ENCODE measurements at places on chromosomes 1 and 21.

GRCh38 chr1:241424480-241424971 lies 67.5 kb upstream of the RGS7 start:
- DNase-seq, result no peak

DNA sequence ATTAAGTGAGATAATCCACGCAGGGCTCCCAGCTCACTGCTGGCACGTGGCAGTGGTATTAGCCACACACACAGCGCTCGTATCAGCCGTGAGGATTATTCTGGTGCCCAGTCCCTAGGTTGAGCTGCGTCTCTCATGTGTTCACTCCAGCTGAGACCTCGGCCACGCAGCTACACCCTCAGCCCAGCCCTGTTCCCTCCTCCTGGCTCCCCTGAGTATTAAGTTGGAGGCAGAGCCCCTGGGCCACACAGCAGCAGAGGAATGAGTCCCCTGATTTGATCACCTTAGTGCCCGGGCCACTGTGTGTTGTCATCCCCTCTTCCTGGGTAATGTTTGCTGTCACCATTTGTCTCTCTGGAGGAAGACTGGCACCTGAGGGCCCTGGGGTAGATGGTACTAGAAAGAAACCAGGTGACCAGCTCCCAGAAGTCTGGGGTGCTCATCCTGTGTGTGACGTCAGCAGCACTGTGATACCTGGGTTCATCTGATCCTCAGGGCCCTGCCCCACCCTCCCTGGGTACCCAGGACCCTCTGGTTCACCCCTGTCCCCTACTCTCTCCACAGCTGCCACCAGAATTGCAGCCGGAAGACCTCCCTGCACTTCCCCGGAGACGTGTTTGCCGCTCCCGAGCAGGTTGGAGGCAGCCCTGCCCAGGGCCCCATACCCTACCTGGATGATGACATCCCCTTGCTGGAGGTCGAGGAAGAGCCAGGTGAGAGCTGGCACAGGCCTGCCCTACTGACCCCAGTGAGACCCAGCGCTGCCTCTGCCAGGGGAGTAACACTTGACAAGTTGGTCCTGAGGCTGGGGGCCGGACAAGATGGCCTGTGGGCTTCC lies 40.1 kb downstream of the DISP3 start:
- DNase-seq, result no peak

DNA sequence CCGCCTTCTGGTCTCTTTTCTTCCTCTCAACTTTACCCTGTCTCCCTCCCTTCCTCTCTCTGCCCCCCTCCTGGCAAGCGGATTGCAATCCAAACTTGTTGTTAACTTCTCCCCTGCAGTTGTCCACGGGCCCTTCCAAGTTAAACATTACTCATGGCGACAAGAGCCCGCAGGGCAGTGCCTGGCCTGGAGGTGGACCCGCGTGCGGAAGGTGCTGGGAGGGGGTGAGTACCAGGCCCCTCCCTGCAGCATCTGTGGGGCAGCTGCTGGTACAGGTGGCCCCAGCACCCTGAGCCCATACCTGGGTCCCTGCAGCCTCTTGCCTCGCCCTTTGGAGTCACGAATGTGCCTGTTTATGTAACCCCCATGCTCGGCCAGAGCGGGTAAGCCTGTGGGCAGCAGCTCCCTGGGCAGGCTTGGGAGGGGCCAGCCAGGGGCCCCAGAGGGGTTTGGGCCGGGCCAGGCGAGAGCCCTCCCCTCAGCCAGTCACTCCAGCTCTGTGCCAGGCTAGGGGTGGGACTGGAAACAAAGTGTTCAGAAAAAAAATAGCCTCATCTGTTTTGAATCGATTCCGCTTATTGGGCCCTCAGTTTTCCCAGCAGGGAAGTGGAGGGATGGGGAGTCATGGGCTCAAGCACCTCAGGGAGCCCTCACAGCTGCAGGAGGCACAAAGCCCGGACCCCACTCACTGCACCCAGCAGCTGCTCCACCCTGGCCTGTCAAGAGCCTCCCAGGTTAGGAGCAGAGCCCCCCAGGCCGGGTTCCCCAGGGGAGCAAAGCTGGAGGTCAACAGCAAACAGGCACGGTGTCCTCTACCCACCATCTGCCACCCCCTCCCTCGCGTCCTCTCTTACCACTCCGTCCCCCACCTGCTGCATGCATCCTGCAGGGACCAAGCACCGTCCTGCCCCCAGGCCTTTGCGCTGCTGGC lies 14.0 kb upstream of the FAAP20 start:
- no peak for DNase-seq

DNA sequence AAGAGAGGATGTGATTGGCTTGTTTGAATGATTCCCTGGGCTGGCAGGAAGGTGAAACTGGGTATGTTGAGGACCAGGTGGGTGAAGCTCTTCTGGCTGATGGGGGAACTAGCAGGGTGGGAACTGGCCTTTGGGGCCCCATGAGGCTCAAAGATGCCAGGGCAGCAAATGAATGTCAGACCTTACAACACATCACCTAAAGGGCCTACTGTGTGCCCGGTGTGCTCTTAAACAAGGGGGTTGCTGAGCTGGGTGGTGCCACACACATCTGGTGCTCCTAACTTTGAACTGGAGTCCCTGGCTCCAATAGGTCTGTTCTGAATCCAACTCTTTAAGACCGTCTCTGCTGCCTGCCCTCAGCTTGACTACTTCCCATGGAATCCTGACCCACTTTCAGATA lies 21.3 kb upstream of the HTR1D start:
- DNase-seq, result no peak

- no peak for DNase-seq
These were observed 347.2 kb downstream of the MATN1 start for GRCh38 chr1:30376054-30376697.

GRCh38 chr1:178048883-178049282 lies 45.0 kb upstream of the RASAL2 start:
- DNase-seq, result no peak

GRCh38 chr1:31704271-31705079 lies 658 bp upstream of the COL16A1 start:
- no peak for DNase-seq

DNA sequence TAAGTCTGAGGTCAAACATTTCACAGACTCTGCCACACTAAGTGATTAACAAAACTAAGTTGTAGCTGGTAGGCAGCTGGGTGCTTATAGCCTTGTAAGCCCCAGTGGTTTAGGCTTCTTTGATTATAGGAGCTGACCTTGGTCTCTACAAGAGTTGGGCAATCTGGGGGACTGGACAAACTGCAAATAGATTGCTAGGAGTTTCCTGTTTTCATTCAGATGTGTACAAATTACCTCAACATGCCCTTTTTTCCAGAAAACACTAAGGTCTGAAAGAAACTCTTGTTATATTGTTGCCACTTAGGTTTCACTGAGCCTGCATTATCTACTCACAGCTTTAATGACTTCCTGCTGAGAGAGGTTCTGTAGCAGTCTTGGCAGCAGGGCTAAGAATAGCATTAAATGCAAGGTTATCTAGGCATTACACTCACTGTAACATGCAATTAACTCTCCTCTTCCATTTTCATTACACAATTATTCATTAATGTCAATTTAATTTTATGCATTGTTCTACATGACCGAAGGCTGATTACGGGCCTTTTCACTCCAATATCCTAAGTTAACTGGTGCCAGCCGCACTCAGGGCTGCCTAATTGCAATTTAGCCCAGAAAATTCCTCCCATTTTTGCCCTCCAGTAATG lies 314.0 kb downstream of the LMO4 start:
- DNase-seq, result no peak

- DNase-seq, result no peak
These were observed 4.7 kb downstream of the CCDC190 start for GRCh38 chr1:162856260-162856659.

- no peak for DNase-seq
These were observed 79.5 kb downstream of the NUF2 start for GRCh38 chr1:163401211-163401610.

DNA sequence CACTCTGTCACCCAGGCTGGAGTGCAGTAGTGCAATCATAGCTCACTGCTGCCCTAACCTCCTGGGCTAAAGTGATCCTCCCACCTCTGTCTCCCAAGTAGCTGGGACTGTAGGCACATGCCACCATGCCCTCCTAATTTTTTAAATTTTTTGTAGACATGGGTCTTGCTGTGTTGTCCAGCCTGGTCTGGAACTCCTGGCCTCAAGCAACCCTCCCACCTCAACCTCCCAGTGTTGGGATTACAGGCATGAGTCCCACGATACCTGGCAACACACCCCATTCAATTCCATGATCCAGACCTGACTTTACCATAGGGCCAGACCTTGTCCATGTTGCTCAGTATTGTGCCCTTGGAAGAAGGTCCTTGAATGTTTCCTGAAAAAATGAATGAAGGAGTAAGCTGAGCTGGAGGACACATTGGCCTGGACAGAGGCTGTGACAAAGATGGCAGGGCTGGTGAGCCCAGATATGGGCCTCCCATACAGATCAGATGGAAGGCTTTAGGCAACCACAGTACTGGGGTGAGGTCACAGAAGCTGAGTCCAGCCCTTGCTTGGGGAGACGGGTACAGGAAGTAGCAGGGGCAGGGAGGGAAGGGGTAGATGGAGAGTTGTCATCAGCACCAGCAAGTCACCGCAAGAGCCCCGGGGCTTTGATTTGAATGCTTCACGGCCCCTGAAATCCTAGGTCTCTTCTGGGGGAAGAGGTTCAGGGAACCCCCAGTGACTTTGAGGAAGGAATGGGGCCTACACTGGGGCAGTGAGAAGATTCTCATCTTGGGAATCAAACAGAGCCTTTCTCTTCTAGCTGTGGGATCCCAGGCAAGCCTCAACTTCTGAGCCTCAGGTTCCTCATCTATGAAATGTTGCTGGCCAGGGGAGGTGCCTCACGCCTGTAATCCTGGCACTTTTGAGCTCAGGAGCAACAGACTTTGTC lies 40.1 kb upstream of the DMBX1 start:
- DNase-seq, result no peak

DNA sequence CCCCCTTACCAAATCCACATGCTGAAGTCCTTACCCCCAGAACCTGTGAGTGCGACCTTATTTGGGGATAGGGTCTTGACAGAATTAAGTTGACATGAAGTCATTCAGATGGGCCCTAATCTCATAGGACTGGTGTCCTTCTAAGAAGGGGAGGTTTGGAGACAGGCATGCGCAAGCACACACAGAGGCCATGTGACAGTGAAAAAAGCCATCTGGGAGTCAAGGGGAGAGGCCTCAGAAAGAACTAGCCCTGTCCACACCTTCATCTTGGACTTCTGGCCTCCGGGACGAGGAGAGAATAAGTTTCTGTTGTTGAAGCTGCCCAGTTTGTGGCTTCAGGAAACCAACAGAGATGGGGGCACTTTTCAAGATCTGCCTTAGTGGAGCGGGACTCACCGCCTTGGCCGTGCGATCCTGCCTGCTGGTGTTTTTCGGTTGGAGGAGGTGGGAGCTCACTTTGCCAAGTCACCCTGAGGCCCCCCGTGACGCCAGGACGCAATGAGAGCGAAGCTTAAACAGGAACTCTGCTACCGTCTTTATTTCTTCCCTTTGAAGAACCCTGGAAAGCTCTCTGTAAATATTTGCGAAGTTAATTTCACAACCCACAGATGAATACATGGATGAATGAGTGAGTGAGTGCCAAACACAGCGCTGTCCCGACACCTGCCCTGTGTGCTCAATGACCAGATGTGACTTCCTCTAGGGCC lies 42.5 kb upstream of the C1orf174 start:
- DNase-seq, result no peak

DNA sequence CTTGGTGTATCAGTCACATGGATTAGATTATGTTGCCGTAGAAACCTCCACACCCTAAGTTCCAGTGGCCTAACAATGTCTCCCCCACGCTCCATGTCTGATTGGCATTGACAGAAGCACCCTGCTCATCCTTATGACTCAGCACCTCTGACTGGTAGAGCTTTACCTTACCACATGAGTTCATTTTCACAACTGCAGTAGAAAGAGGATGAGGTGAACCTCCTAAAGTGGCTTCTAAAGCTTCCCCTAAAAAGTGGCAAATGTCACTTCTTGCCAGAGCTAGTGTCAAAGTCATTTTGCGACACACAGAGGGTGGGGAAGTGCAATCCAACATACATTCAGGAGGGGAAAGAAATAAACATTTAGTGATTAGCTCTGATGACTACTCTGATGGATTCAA lies 30.6 kb upstream of the LYPD8 start:
- no peak for DNase-seq

GRCh38 chr21:45385549-45386050 lies 19.4 kb upstream of the COL18A1 start:
- no peak for DNase-seq

GRCh38 chr1:28646040-28646439 lies 2.4 kb upstream of the RNU11 start:
- no peak for DNase-seq

DNA sequence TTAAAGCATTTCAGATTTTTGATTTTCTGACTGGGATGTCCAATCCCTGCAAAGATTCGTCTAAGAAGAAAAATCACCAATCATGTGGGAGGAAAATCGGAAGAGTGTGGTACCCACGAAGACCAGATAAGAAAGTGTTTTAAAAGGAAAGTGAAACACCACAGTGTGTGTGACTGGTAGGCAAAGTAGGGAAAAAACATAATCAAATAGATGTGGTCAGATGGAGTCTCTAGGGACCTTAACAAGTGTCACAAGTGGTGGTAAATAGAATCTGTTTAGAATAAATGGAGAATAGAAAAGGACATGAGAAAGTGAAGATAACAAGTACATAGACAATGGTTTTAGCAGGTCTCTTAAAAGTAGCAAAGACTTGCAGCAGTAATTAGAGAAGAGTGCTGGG lies 154.6 kb downstream of the SLC30A10 start:
- DNase-seq, result no peak

GRCh38 chr1:3689138-3689750 lies 36.9 kb downstream of the TP73 start:
- no peak for DNase-seq

DNA sequence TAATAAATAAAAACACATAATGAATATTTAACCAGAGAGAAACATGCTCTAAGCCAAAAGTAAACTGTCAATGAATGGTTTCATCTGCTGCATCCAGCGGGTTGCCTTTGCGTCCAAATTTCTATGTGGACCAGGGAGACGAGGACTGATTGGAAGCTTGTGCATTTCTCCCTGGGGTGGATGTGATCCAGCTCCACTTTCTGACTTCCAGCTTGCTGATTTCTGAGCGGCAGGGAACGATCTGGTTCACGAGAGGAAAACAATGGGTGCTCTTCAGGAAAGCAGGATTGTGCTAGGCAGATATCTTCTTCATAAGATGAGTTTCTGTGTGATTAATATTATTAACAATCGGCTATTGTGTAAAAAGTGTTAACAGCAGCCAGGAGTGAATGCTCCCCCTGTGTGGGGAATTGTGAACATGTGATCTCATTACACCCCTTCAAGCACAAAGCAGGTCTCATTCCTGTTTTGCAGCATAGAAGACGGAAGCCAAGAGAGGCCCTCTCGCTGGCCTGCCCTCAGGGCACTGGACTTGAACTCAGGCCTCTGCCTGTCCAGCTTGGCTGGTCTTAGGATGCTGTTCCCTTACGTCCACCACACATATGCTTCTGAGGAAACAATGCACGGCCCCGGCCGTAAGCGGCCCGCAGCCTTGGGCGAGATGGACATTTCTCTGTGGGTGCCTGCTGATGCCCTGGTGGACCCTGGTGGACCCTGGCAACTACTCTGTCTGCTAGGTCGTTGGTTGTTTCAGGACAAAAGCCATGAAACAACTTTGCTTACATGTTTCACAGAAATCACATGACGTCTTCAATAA lies 183.4 kb upstream of the C1orf174 start:
- no peak for DNase-seq

- no peak for DNase-seq
These were observed 13.2 kb upstream of the CSF1 start for GRCh38 chr1:109897259-109897955.

- DNase-seq, result no peak
These were observed 81.1 kb upstream of the BTG3 start for GRCh38 chr21:17693801-17694200.
